ENCODE measurements at places on chromosomes 6 and 20.

- DNase-seq = no peak
Observed at GRCh38 chr20:11045412-11046175, 371.8 kb upstream of the JAG1 start.

- peak; percentile 64 for DNase-seq
Observed at GRCh38 chr20:35174458-35175216, 2.8 kb downstream of the PROCR start.

DNA sequence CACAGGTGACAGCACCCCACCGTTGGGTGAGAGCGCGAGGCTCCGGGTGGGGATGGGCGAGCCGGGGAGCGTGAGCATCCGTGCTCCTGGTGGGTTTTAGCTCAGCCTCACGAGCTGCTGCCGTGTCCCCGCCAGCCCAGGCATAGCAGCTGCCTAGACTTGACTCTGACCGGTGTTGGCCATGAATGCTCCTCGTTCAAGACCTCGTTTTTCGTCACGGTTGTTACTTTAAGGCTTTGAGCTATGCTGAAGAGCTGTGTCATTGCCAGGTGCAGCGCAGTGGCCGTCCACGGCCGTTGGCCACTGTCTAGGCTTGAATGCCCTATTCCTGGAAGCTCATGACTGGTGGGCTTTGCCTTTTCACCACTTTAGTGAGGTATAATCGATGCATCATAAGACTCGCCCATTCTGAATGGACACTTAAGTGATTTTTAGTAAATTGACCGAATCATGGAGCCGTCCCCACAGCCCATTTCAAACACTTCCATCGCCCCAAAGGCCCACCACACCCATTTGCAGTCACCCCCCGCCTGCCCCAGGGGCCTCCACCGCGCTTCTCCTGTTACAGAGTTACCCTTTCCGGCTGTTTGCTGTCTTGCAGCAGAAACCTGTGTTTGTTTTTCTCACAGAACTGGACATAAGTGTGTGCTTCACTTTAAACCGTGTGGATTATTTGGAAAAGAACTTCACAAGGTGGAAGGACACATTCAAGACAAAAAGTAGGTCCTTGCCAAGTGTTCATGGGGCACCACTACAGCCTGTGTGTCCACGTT is 21.4 kb upstream of the ADRM1 start:
- DNase-seq = no peak

DNA sequence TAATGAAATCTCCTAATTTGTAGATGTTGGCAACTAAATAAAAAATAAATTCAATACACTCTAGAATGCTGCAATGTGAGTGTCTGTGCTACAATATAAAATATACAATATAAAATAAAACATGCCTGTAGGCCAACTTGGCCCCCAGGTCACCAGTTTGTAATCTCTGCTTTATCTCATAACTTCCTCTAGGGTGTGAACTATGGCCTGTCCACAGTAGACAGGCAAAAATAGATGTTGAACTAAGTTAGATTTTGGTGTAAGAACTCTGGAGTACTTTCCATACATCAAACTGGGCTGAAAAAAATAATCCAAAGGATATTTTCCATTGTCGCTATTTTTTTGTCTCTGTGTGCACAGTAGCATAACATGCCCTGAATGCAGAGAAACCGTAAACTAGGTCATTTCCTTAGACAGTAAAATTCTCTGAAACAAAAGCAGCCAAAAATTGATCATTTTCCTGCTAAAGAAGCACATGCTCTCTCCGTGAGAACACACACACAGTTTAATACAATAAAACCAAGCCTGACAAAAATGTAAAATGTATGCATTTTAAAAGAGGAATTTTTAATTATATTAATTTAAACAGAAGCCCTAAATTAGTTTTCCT is 98.5 kb upstream of the ZFP64 start:
- DNase-seq = no peak

- no peak for DNase-seq
Observed at GRCh38 chr6:73679009-73679408, 17.0 kb upstream of the CD109 start.

GRCh38 chr6:167685654-167686053 is 141.1 kb upstream of the AFDN start:
- DNase-seq = no peak

DNA sequence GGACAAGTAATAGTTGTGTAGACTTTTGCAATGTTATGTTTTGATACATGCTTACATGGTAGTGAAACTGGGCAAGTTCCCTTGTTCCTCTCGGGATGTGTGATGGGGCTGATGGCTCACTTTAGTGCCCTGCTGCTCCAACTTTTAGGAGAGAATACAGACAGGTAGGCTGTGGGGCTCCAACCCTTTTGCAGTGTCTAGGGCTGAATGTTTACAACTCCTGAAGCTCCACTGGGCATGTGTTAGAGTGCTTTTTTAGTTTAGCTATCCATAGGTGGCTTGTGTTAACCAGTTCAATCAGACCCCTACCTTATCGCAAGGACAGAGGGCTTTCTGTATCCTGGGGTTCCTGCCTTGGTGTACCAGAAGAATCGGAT is 33.8 kb downstream of the SERPINB6 start:
- DNase-seq = peak; percentile 6

DNA sequence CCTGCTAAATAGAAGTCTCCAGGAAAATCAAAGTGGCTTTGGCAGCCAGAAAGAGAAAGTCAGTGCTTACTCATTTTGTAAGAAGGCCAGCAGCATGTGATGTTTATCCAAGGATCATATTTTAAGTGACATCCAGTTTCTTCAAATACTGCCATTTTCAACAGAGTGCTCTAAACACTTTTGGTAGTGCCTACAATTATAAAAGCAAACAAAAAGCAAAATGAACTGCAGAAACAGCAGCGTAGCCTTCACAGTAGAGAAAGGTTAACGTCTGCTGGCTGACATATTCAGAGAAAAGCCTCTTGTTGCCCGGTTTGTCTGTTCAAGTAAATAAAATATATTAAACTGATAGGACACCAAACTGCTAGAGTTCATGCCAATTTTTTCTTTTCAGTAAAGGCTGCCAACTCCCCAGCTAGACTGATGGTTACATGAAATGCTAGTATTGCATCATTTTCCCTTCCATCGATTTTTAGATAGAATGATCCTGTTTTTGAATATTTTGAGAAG is 705.7 kb upstream of the SLC35B3 start:
- peak; percentile 32 for DNase-seq

DNA sequence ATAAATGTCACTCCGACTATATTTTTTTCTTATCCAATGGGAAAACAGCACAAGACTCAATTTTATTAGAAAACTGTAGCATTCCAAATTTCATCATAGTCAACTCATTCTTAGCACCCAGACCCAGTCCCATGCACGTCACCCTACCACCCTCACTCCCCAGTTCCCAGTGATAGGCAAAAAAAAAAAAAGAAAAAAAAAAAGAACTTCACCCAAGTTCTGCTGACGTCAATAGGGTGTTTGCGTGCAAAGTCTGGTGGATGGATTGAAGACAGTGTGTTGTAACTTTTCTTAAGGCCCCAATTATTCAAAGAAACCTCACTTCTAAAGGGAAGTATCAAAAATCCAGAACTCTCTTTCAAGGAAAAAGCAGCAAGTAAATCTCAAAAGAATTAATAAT is 213.9 kb upstream of the PRDM1 start:
- peak; percentile 28 for DNase-seq

GRCh38 chr6:157049133-157049532 is 272.0 kb downstream of the ARID1B start:
- peak; percentile 23 for DNase-seq

GRCh38 chr20:14959506-14960475 is 622.4 kb upstream of the FLRT3 start:
- no peak for DNase-seq

DNA sequence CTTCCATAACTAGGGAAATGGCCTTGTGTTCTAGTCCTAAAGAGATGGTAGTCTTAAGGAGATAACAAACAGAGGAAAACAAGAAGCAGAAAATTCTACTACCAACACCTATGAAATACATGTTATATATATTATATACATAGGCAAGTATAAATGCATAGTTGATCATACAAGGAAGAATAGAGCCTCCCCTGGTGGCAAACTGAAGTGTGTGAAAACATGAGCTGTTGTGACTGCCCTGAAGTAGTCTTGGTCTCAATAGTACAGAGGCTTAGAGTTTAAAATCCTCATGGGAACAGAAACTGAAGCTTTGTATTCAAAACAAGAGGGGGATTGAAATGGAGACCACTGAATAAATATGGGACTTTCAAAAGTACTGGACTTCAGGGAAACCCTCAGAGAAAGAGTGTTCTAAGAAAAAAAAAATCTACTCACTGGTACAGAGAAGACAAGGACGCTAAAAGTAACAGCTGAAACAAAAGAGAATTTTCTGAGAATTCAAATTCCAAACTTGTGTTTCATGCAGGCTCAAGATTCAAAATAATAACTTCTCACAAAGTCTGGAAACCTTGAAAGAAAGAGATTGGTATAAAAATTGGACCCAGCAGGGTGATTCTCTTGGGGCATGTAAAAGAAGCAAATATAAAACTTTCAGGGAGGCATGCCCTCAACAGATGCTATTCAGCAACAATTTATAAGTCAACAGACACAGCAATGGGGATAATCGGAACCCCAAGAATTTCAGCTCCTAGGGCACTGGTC is 59.7 kb upstream of the SAMD3 start:
- DNase-seq = no peak

- no peak for DNase-seq
Observed at GRCh38 chr20:13855613-13856012, 70.8 kb downstream of the NDUFAF5 start.

DNA sequence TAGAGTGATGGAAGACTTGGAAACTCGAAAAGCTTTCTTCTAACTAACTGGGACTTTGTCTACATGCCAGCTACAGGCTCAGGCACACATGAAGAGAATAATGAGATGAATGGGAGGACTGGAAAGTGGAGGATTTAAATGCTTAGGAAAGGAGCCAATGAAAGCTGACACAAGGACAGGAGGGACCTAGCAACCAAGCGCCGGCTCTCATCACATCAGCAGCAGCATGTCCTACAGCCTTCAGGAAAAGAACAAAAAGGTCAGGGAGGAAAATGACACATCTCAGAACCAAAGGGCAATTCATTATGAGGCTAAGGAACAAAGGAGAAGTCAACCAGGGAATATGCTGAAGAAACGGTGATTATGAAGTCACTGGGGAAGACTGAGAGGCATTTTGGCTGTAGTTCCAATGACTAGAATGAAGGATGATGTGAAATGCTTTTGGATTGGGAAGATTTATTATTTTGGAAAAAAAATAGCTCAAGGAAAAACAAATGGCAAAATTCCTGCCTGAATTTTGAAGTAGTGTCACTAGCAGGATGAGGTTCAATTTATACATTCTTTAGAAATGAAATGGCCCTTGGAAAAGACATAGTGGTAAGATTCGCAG is 5.7 kb downstream of the BACH2 start:
- DNase-seq = no peak
